ENCODE measurements at places on chromosomes 13 and 19.

DNA sequence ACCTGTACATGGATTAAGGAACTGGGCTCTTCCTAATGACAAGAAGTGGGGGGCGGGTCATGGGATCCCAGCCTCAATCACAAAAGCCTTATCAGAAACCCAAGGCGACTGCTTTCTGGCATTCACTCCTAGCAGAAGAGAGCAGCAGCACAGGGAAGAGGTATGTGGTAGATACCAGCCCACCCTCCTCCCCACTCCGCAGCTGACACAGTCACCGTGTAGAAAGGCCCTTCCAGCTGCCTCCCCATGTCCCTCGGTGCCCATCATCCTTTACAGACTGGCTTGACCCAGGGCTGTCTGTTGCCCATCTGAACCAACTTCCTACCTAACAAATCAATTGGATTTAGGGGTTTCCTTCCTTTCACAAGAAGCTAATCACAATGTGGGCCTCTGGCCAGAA, 3.1 kb upstream of the DHRS12 start:
- no peak for DNase-seq

DNA sequence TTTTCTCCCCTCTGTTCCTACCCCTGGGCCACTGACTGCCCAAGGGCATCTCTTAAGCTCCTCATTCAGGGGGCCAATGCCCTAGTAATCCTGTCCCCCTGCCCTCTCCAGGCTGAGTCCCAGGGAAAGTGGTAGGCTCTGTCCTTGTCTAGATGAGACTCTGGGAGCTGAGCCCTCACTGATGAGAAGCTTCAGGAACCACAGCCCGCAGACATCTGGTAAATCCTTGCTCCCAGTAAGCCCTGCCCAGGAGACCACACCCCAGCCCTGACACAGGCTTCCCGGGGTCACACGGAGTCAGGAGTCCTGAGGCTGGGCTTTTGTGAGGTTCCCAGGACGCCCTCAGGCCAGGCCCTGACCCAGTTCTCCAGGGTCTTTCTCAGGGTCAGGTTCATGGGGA, 1.9 kb downstream of the CEACAM4 start:
- no peak for DNase-seq

DNA sequence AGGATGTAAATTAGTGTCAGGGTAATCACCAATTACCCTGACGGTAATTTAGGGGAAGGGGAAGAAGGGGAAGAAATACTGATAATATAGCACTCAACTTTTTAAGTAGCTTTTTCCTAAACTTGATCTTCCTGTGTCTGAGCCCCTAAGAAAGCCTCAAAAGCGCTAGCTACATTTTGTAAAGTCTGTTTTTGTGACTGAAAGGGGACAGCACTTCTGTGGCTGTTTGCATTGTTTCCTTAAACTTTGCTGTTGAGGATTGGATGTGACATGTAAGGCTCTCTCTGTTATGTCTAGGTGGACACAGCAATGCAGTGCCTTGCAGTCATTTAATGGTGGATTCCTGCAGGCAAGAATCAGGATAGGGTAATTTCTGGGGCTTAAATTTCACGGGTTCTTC, 42.8 kb downstream of the SPATA13 start:
- no peak for DNase-seq

DNA sequence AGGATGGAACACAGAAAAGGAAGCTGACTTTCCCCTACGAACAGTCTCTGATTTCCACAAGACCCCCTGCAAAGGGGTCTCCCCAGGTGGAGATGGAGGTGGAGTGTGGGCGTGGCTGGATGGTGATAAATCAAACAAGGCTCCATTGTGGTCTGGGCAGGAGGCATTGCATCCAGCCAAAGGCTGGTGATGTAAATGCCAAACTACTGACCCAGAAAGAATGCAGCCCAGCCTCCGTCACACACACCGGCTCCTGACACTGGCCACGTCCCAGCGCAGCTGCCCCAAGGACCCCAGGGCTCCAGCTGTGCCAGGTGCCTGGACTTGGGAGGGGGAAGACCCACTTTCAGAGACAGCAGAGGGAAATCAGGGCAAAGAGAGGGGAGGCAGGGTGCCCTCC, 6.3 kb downstream of the SLC7A1 start:
- no peak for DNase-seq

DNA sequence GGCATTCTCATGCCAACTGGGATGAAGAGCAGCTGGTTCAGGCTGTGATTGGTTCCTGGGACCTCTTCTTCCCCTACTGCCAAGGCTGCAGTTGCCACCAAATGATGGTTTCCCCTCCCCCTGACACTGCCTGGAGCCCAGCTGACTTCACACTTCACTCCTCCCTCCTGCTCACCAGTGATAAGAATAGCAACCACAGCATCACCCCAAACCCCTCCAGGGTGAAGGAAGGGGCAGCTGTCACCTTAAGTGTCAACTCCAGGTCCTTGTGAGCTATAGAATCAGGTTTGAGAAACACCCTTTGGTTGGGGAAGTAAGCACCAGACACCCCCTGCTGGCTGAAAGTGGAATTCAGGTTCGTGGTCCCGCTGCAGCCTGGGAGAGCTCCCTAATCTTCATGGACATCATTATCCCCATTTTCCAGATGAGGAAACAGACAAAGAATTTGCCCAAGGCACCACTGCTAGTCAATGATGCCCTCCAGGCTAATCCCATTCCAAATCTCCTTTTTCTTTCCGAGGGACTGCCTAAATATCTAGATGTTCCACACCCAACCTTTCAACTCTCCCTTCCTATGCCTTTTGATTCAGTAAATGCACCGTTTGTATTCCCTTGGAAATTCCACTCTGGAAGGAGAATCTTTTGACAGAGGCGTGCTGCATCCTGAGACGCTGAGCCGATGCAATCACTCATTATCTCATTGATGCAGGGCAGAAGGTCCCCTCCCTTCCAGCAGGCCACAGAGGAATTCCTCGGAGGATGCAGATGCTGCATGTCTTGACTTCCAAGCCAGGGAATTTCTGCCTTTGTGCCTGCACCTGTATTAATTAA, 50.6 kb upstream of the UQCRFS1 start:
- DNase-seq, result no peak

DNA sequence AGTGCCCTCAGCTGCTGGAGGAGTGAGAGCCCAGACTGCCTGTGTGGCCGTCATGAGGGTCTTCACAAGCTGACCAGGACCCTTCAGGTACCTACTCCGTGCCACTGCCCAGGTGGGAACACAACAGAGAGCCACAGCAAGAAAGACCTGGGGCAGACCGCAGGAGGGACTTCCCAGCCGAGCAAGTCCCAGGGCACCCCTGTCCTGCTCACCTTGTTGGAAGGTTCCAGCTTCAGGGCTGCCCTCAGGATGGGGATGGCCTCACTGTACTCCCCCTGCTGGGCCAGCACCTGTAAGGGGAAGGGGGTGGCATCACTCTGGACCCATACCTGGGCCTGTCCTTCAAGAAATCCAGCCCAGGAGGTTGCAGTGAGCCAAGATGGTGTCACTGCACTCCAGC, 10.3 kb downstream of the FKBP8 start:
- DNase-seq, result no peak

Data from stimulated activated CD8-positive, alpha-beta memory T cell treated with anti-CD3 and anti-CD28 coated beads, Interleukin-4, amount 100 ng/mL, for 1 hour (primary cell).